ENCODE measurements at places on chromosomes 3 and 15. TPM values are rescaled to one million over a fixed set of nuclear protein-coding genes. Genes with fewer than 3 reads are reported as not detected.

Gene SPTBN5
- total RNA-seq, result under 0.01 TPM

Gene SH2D7
- not detected for total RNA-seq

Gene NAALADL2
- 6.6 TPM for total RNA-seq

Gene WDR72
- not detected for total RNA-seq

Gene SEMA6D
- 3.7 TPM for total RNA-seq

Gene GPR160
- 0.59 TPM for total RNA-seq

Gene MAP1A
- 22.8 TPM for total RNA-seq

Measured in cardiac ventricle fibroblast (primary cell).